ENCODE measurements at places on chromosomes 7 and 10.

- peak; percentile 65 for DNase-seq
These were observed 1.1 kb downstream of the DDIT4 start for GRCh38 chr10:72274730-72275350.

GRCh38 chr10:27345455-27345920, 104.9 kb upstream of the ACBD5 start:
- no peak for DNase-seq

DNA sequence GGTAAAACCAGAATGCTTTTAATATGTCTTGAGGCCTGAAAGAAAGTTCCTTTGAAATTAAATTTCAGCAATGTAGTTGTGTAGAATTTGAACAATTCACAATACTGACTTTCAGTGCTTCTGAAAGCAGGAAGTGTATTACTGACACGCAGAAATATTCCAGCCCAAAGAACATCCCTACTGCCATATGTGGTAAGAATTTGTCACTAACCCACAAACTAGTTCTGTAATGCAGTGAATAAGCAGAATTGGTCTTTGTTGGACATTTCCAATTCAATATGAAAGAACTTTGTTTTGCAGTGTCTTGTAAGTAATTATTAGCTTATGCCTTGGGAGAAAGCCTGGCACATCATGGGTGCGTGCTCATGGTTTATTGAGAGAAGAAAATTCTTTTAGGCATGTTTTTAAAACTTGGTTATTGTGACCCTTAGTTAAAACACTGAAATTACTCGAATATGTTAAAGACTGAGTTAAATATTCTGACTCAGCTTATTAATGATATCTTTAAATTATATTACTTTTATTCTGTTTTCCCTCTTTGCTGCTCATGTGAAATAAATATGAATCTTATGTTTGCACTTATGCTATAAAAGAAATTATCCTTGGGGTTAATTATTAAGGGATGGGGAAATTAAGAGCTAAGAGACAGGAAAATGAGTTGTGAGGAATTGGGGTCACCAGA, 33.4 kb downstream of the PTPN12 start:
- no peak for DNase-seq

DNA sequence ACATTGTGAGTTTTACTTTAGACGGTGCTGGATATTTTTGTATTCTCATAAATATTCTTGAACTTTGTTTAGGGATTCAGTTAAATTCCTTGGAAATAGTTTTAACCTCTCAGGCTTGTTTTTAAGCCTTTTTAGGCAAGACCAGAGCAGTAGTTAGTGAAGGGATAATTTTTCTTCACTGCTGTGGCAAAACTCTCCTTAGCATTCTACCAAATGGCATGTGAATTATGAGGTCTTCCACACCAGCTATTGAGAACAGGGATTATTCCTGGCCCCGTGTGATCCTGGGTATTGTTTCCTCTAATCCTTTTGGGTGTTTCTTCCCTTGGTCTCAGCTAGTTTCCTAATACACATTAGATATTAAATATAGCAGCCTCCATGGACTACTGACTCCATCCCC, 46.2 kb downstream of the CCDC71L start:
- DNase-seq: no peak

DNA sequence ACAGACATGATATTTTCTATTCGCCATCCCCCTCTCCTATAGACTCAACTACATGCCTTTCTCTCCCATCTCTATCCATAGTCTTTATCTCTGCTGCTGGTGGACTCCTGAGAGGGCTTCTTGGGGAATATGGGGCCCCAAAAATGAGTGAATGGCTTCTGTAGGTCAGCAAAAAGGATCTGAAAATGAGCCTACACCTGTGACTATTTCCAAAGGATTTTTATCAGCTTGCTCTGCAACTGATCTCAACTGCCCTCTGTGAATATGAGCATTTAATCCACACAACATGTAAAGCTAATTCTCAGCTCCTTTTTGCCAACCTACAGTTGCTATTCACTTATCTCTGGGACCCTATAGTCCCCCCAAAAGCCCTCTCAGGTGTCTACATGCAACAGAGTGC, 36.2 kb downstream of the PRSS2 start:
- no peak for DNase-seq

- no peak for DNase-seq
These were observed 115.5 kb downstream of the LMBR1 start for GRCh38 chr7:156777364-156778069.

DNA sequence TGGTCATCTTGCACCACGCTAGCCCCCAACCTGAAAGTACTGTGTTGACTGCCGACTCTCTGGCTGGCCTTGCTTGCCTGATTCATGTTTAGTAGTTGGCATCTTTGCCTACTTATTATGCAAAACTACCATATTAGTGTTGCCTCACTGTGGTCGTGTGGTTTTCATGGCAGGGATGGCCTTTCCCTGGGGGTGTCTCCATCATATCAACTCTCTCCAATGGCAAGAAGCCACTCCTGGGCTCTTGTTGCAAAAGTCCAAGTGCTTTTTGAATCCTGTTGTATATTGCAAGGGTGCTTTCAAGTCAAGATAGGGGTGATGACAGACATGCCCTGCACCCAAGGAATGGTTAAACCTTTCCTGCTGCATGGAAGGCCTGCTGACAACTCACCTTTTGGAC, 39.4 kb downstream of the ABLIM1 start:
- no peak for DNase-seq

- peak; percentile 51 for DNase-seq
These were observed at the start of gene TRIM56 for GRCh38 chr7:101085162-101085964. Gene TRIM56, plus strand, starts transcription at chr7:101085481. Its CDS starts 1,832 bp downstream, at chr7:101087313.

DNA sequence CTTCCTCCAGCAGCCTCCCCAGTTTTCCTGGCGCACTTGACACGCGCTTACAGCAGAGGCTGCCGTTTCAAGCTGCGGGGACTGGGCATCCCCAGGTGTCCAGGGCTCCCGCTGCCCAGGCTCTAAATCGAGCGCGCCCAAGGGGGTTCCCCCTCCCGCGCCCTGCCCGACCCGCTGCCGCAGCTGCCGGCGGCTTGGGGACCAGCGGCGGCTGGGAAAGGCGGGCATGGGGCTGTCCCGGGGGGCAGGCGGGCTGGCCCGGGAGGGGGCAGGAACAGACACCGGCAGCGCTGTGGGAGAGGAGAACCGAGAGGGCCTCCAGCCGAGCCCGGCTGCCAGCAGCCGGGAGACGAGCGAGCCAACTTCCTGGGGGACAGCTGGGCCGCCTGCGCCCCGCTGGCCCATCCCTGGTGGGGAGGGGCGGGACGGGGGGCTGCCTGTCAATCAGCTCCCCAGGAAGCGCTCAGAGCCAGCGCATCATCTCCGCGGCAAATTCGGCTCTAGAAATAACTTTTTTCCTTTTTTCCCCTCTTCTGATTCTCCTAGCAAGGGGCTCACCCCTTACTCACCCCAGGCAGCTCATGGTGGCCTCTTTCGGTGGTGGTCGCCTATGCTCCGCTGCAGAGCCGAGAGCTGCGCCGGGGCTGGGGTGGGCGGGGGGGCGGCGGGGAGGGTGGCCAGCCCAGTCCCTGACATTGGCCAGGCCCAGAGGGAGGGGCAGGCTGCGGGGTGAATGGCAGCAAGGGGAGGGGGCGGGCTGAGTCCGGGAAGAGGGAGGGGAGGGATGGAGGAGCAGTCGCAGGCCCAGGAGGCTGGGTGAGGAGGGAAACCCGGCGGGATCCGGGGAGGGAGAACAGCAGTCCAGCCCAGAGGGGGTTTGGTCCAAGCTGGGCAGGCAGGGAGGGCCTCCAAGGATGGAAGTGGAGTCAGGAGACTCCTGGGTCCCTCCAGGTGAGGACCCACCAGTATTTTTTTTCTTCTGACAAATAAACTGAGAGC, 14.7 kb downstream of the GRID2IP start:
- DNase-seq: no peak

- no peak for DNase-seq
These were observed 1560.0 kb upstream of the LRRTM3 start for GRCh38 chr10:65365878-65366277.
